ENCODE measurements at places on chromosomes 1 and 21. TPM values are rescaled to one million over a fixed set of nuclear protein-coding genes. Genes with fewer than 3 reads are reported as not detected.

- DNase-seq, result no peak
Observed at GRCh38 chr1:197485790-197486189, 217.7 kb downstream of the CRB1 start.

DNA sequence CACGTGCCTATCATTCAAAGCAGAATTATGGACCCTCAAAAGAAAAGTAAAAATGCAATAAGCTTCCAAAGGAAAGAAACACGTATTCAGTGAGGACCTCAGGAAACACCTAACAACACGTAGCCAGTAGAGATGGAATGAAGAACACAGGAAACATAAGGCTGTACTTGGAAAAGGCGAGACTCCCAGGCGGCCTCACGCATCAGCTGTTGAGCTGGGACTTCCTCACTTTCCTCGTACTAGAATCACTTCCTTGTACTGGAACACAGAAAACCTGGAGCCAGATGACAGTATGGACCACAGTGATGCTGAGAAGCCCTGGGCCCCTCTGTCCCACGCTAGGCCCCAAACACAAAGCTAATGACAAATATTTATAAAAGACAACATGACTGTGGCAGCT is 94.4 kb upstream of the BACE2 start:
- no peak for DNase-seq

The KCNK1 gene
- not detected for total RNA-seq

- DNase-seq, result no peak
Observed at GRCh38 chr1:244030481-244031040, 20.5 kb upstream of the ZBTB18 start.

- no peak for DNase-seq
Observed at GRCh38 chr21:26973226-26973625, 6.3 kb upstream of the ADAMTS5 start.

GRCh38 chr1:224563666-224564065 is 52.5 kb upstream of the CNIH3 start:
- no peak for DNase-seq

DNA sequence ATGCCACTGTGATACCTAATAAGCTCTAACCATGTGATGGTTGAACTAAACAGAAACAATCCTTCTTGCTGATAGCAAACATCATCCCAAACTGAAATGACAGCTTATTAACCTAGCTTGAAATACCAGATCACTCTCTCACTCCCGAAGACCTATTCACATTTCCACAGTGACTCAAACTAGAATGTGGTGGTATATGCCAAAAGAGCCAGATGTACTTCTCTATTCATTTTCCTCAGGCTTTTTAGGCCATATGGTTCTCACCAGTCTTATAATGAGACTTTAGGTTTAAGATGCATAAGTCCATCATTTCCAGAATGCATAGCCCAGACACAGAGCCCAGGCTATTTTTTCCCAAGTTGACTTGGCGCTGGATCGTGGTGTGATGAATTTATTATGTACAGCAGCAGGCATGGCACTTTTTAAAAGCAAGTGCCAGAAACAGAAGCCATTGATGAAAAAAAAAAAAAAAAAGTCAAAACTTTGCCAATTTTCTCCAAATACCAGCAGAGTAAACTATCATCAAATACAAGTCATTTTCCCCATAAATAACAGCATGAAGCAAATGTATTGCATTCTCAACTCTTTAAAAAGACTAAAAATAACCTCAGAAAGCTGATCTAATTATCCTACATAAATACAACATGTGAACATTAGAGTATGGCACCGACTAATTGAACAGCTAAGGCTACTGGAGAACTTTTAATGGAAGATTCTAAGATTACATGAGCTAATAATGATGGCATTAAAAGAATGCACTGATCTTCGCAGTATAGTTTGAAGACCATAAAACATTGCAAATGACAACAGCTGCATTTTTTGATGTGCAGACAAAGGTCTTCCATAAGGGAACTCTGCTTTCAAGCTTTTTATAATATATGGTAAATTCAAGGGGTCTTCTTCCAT is 365.4 kb downstream of the LRRIQ3 start:
- no peak for DNase-seq

- DNase-seq, result no peak
Observed at GRCh38 chr1:46522969-46523320, 28.5 kb downstream of the KNCN start.

GRCh38 chr21:17725339-17725738 is 93.8 kb downstream of the C21orf91 start:
- DNase-seq, result no peak

DNA sequence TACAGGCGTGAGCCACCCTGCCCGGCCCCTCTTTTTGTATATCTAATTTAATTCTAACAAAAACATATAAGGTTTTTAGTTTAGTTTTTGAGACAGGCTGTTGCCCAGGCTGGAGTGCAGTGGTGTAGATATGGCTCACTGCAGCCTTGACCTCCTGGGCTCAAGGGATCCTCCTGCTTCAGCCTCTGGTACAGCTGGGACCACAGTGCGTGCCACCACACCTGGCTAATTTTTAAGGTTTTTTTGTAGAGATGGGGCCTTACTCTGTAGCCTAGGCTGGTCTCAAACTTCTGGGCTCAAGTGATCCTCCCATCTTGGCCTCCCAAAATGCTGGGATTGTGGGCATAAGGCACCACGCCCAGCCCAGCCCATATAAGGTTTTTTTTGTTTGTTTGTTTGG is 18.8 kb downstream of the ENSA start:
- no peak for DNase-seq

DNA sequence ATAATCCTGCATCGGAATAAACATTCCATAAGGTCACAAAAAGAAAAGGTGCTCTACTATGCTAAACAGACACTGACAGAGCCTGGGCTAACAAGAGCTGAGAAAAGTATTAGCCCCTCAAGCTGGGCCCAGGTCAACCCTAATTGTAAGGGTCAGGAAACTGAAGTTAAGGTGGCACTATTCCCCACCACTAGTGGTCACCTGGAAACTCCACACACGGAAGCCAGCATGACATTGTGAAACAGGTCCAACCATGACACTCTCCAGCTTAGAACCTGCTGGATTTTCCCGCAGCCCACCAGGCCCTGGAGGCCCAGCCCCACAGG is 1.2 kb downstream of the PTTG1IP start:
- DNase-seq, result no peak

GRCh38 chr1:158945061-158945460 is 13.7 kb downstream of the PYHIN1 start:
- no peak for DNase-seq

The RNF223 gene
- not detected for total RNA-seq

GRCh38 chr1:84763912-84764680 is 73.8 kb upstream of the SSX2IP start:
- DNase-seq, result no peak

DNA sequence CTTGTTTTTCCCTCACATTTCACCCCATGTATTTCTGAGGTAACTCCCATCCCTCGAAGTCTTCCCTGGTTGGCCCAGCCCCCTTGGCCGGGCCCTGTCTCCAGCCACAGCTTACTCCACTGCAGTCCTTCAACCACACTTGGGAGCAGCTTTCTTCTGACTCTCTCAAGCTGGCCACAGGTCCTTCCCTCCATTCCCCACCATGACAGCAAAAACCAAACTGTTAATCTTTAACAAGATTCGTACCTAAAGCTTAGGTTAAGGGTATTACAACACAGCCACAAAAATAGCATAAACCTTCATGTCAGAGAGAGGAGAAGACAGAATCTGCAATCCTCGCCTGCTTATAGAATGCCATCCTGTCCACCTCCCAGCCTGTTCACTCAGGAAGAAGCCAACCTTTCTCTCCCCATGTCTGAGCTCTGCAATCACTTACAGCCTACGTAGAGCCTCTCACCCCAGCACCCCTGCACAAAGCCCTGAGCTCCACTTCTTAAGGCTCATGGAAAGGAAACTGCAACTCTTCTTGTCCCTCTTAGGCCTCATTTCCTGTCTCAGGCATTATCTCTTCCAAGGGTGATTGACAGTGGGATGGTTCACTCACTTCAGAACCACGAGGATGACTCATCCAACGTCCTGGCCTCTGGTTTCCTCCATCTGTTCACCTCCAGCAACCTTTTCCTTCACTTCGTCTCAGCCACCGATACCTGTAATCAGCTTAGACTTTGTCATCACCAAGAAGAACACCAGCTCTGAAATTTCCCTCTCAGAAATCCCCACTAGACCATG is 72.8 kb downstream of the CD2 start:
- no peak for DNase-seq

The FUCA1 gene
- total RNA-seq, result 35.0 TPM

The IPP gene
- 19.7 TPM for total RNA-seq

The TGFB2 gene
- not detected for total RNA-seq

GRCh38 chr1:20875198-20875973 is 88.3 kb upstream of the HP1BP3 start:
- DNase-seq, result no peak

- no peak for DNase-seq
Observed at GRCh38 chr1:26070963-26071342, 3.5 kb upstream of the TRIM63 start.

- DNase-seq, result no peak
Observed at GRCh38 chr1:147897029-147897752, 5.4 kb upstream of the GJA8 start.

- DNase-seq, result no peak
Observed at GRCh38 chr1:91712393-91712792, 173.6 kb downstream of the TGFBR3 start.

GRCh38 chr1:40344597-40344996 is 27.5 kb upstream of the COL9A2 start:
- DNase-seq, result no peak

The MAD2L2 gene
- total RNA-seq, result 20.7 TPM

GRCh38 chr1:165075725-165076370 is 280.7 kb downstream of the LMX1A start:
- DNase-seq, result no peak

DNA sequence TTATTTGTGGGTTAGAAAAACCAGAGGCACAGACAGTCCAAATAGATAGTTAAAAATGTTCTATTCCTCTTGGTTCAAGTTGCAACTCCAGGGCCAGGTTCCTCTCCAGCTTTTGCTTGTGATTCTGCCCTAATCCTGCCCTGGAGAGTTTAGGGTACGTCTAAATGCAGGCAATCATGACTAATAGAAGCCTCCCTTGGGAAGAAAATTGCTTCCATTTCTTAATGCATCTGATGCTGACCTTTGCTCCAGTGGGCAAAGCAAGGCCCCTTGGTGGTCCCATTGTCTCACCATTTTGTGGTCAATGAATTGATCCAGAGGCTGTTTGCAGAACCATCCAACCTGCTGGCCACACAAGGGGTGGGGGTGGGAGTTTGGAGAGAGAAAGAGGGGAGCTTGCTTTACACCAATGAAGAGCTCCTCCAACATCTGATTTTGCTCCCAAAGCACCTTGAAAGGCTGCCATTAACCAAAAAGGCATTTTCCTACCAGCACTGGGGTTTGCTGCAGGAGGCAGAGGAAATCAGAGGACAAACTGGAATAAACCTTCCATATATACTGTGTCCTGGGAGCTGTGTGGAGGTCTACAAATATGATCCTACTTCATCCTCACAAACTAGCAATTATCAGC is 31.3 kb downstream of the C8B start:
- no peak for DNase-seq

GRCh38 chr1:24501371-24502064 is 1.1 kb upstream of the RCAN3 start:
- DNase-seq, result peak; percentile 48

DNA sequence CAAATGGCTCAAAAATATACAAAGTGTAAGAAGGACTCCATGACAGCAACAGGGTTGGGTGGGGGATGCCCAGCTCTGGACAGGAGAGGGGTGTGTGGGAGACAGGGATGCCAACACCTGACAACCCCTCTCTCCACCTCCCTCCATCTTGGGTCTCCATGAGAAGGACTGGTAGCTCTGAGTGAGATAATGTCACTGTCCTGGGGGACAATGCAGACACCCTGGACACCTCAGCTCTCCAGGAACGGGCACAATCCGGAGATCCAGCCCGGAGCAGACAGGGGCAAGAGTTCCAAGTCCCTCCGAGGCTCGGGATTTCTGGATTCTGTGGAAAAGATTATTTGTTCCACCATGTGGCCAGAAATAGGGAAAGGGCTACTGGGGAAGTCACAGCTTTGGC is 122.5 kb downstream of the GLIS1 start:
- DNase-seq, result no peak

DNA sequence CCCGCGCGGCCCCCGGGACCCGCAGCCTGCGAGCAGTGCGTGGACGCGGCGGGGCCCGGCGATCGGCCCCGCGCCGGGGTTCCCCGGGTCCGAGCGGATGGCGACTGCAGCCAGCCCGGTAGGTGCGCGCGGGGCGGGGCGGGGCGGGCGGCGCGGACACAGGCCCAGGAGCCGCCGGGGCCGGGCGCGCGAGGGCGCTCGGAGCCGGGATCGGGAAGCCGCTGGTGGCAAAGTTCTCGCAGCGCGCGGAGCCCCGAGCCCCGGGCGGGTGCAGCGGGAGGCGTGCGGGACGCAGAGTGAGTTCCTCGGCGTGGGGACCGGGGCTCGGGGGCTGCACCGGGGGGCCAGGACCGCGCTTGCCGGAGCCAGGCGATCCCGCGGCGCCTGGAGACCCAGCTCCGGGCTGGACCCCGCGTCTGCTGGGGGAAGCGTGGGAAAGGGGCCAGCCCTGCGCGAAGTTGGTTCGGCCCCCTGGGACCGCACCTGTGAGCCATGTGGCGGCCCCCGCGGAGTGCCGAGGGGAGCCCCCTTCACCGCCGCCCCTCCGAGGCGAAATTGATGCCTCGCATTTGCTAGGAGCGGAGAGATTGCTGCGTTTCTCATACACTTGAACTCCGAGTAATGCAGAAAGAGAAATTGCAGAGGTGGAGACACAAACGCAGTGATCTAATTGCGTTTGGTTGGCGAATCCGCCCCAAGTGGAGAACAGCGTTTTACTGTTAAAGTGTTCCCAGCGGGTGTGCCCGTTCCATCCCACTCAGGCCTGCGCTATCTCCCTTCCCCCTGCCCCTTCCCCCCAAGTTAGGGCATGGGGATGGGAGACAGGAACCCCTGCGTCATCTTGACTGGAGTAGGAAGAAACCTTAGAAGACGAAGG is 228.9 kb upstream of the TMEM51 start:
- no peak for DNase-seq

Measured in CD4-positive, alpha-beta memory T cell (primary cell).